ENCODE measurements at places on chromosomes 4 and X.

GRCh38 chr4:126364311-126364911, 1049.7 kb downstream of the FAT4 start:
- DNase-seq, result no peak

- DNase-seq, result no peak
Measured at GRCh38 chr4:87103086-87103485, 117.3 kb downstream of the KLHL8 start.

DNA sequence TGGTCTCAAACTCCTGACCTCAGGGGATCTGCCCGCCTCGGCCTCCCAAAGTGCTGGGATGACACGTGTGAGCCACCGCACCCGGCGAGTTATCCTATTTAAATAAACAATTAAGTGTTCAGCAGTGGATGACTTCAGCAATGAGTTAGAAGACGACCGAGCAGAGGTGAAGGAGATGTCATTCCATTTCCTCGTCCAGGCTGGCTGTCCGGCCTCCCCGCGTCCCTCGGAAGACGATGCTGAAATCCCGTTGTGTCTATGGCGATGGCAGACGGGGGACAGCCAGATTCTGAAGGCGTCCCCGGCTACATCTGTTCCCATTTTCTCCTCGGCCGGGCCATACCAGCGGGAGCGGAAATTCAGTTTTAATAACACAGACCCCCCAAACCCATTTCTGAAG, 209.8 kb downstream of the CRLF2 start:
- no peak for DNase-seq

DNA sequence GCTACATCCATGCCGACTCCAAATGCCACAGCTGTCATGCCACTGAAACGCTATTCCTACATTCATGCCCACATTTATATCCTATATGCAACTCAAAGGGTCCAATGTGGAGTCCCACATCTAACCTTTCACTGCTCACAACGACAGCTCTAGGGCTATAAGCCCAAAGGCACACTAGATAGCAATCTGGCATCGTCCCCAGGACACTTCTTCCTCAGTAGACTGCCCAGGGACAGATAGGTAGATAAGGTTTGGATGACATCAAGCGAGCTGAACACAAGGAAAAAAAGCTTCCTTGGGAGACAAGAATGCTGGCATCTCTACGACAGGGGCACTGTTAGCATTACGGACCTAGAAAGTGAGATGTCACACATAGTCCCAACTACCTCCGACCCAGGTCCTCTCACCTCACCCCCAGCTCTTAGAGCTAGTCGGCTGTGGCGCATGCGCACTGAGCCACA, 685 bp downstream of the RAB9B start:
- DNase-seq, result peak; percentile 56

DNA sequence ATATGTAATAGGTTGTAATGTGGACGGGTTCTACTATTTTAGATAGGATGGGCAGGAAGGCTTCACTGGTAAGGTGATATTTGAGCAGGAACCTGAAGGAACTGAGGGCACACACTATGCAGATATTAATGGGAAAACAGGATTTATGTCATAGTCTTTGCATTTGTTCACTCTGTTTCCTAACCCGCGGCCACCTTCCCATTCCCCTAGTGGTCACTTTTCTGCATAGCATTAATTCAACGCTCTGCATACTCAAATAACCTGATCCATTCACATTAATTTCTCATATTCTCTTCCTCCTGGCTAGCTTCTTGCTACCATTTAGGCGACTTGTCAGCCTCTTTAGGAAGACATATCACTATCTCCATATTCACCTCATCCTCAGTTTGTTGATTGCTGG, 61.5 kb downstream of the GSPT2 start:
- DNase-seq, result no peak

DNA sequence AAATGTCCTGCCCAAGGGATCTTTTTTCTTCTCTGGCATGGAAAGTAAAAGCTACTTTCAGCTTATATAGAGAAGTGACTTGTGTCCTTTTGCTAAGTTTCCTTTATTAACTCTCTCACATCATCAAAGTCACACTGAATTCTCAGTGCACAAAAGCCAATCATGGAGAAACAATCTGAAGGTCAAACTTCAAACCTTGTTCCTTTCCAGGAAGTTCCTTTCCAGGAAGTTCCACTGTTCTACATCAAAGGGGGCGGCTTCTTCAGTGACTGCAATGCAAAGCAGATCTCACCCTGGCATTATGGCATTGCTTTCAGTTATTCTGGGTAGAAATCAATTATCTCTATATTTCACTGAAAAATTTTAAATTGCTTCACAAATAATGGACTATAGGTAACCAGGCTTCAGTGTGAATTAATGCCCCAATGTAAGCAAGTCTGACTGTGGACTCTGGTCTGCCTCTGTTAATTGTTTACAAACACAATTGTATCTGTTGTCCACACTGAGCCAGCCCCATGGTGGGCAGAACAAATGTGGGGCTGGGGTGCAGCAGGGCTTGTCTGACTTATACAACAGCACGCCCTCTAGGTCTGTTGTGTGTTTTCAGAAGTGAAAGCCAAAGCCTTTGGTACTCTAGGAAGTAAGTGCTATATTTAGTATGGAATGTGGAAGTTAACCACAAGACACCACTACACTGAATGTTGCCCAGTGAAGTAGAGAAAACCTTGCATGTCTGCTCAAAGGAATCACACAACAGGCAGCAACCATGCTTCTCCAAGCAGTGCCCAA, 98.8 kb downstream of the CDS1 start:
- peak; percentile 4 for DNase-seq

- DNase-seq, result peak; percentile 47
Measured at GRCh38 chr4:80913381-80913780, 117.1 kb upstream of the BMP3 start.

- DNase-seq, result peak; percentile 40
Measured at GRCh38 chr4:152735396-152735859, 44.1 kb downstream of the TIGD4 start.

DNA sequence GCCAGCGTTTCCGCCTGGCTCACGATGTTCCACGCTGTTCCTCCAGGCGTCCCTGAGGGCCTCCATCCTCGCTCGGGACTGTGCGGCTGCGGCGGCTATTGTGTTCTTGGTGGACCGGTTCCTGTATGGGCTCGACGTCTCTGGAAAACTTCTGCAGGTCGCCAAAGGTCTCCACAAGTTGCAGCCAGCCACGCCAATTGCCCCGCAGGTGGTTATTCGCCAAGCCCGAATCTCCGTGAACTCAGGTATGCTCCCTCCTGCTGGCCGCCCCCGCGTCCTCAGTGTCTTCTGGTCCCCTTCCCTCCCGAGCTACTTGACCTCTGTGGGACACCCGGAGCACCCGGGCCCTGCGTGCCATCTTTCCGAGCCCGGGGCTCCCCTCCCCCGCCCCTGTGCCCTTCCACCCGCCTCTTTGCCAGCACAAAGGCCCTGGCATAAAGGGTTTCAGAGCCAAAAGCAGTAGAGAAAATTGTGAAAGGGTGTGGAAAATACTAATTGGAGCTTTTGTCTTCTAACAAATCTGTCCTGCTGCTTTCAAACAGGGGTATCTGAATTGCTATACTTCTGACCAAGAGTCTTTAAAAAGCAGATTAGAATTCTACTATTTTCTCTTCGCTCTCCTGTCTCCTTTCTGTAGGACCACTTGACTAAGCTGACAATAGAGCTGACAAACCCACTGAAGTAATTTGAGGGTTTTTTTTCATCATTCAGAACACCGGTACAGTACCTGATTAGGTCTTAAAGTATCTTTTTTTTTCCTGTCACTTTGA, 104.0 kb downstream of the NEUROG2 start:
- no peak for DNase-seq

- DNase-seq, result no peak
Measured at GRCh38 chr4:139643042-139643895, 22.4 kb upstream of the MGST2 start.

DNA sequence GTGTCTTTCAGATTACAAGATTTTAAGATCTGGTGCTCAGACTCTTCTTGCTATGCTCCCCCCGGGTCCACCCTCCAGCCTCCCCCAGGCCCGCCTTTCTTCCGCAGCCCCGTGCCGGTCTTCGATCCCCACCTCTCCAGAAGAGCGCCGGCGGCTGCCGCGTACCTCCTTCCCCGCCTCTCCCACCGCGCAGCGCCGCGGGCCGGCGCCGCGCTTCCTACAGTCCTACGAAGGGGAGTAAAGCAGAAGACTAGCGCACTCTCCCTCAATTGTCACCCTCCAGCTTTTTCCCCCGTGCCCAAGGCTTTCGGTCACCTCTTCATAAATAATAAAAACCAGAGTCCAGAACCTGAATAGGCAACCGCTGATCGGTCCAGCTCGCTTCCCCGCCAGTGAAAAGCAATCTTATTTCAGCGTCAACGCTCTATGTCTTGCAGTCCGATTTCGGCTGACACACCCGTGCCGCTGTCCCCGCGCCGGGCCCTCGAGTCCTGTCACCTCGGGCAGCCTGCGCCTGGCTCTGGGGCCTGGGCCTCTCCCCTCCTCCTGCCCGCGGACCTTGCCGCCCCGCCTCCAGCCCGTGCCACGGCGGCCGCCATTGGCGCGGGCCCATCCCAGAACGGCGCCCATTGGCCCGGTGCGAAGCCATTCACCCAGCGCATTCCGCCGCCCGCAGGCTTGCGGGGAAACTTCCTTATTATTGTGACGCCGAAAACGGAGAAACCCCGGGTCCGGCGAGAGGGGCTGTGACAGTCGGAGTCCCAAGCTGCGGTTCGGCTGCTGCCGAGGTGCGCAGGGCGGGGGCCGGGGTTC, at the start of gene HERC3:
Gene HERC3 (plus strand): TSS at position 694 of the 813 bp plus-strand sequence. CDS start 13,344 bp downstream, outside the sequence.
- DNase-seq, result peak; percentile 91

DNA sequence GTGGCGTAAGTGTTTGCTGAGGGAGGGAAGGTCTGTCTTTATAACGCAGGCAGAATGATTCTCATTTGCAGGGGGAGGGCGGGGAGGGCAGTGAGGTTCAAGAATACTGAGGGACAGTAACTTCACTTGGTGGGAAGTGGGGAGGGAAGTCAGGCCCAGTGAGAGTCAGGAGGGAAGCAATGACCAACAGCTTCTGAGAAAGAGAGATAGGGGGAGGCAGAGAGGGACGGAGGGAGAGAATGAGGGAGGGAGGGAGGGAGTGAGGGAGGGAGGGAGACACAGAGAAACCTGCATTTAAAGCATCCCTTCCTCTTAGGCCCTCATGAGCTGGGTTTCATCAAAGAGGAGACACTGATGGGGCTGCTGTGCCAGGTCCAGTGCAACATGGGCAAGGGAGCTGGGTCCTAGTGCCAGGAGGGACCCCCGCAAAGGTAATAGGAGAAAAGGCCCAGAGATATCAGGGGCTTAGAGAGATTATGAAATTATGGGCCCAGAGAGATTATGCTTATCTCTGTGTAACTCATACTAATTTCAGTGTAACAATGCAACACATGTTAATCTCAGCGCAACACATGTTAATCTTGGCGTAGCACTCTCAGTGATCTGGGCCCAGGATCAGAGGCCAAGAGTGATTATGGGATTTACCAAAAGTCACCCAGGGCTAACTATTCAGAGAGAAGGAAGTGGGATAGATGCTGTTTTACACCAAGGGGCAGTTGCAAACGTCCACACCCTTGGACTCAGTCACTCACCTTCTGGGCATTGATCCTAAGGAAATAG, 112.1 kb downstream of the DRD5 start:
- no peak for DNase-seq

DNA sequence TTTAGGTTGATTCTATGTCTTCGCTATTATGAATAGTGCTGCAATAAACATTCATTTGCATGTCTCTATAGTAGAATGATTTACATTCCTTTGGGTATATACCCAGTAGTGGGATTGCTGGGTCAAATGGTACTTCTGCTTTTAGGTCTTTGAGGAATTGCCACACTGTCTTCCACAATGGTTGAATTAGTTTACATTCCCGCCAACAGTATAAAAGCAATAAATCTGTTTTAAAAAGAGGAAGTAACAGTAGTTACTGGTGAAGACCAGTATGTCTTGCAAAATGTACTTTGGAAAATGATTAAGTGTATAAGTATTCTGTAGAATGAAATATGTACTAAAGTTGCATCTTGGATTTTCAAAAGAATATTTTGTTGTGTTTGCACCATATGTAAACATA, 77.3 kb downstream of the SHROOM4 start:
- DNase-seq, result no peak

DNA sequence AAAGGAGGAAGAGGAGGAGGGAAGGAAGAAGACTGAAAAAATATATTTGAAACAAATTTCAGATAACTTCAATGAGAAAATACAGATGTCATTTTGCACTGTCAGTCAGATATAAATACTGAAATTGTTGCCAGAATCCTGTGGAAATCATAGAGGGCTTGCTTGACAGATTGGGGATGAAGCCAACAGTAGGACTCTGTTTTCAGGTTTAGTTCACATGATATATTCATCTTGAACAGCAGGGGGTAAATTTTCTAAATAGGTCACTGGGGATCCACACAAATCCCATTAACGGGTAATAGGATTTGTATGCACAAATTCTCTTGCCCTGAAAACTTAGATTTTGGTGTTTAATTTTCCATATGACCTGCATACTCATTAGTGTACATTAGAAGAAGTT, 103.3 kb upstream of the PCDH18 start:
- no peak for DNase-seq

- no peak for DNase-seq
Measured at GRCh38 chr4:52643785-52644244, 15.3 kb downstream of the USP46 start.

DNA sequence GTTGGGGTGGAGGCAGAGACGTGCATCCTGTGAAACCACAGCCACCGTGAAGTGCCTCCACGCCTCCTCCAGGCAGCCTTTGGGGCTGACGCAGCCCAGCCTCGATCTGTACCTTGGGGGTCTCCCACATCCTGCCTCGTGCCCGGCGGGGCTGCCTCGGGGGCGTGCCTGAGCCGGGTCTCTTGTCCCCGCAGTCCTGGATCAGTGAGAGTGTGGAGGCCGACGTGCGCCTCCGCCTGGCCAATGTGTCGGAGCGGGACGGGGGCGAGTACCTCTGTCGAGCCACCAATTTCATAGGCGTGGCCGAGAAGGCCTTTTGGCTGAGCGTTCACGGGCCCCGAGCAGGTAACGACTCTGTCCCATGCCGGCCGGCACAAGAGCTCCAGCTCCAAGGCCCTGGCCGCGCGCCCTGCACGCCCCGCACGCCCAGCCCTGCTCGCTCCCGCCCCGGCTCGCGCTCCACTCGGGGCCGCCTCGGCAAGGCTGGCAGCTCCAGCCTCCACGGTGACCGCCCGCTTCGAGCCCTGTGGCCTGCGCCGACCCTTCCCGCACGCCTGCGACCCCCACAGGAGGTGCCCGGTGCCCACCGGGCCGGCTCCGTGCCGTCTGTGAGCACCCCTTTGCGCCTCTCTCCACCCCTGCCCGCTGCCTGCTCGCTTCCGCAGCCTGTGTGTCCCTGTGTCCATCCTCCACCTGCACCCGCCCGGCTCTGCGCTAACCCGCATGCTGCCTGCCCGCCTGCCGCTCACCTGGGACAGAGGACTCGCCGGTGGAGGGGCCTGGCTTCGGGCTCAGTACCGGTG, 9.8 kb downstream of the FGFR3 start:
- DNase-seq, result no peak

GRCh38 chr4:133865612-133866327, 335.8 kb downstream of the PABPC4L start:
- no peak for DNase-seq

GRCh38 chr4:104571341-104571740, 76.6 kb upstream of the CXXC4 start:
- DNase-seq, result no peak

DNA sequence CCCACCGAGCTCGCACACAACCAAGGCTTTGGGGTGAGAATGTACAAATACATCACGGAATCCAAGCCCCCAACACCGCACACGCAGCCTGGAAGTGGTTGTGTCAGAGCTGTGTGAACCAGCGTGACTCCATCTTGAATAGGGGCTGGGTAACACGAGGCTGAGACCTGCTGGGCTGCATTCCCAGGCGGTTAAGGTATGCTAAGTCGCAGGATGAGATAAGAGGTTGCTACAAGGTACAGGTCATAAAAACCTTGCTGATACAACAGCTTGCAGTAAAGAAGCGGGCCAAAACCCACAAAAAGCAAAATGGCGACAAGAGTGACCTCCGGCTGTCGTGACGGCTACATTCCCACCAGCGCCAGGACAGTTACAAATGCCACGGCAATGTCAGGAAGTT, 258.4 kb downstream of the DHRSX start:
- no peak for DNase-seq
